AML-193 (cell line): ENCODE measurements at places on chromosomes 12 and 14.

- no peak for DNase-seq
Observed at GRCh38 chr14:105076805-105077648, 11.8 kb upstream of the GPR132 start.

GRCh38 chr14:41899416-41899815, 292.7 kb downstream of the LRFN5 start:
- DNase-seq, result no peak

DNA sequence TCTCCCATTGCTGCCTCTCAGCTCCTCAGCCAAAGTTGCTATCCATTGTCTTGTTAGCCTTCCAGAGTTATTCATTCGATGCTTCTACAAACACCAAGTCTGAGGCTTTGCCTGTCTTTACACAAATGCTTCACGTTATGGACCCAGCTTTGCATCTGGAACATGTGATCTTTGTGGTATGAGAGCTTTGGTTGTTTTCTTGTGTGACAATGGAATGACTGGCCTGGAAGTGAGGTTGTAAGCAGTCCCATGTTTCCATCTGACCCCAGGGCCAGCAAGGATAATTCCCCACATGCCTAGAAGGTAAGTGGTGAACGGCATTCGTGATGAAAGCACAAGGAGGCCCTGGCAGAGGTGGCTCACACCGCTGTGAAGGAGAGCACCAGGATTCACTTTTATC, 866.7 kb upstream of the TMEM132C start:
- no peak for DNase-seq

DNA sequence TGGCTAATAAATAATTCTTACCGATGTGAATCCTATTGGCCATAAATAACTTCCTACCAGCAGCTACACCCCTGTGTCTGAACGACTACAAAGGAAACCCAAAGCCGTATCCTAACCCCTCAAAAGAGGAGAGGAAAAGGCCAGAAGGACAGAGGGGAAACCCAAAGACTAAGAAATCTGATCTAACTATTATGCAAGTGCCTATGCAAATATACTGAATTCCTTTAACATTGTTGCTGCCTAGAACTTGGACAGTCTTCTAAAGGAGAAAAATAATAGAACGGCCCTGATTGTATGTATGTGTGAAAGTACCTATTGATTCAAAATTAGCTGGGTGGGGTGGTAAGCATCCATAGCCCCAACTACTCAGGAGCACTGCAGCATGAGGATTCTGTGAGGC, 997 bp downstream of the PLEKHG7 start:
- no peak for DNase-seq

- no peak for DNase-seq
Observed at GRCh38 chr12:22413592-22413991, 79.1 kb upstream of the ST8SIA1 start.

- no peak for DNase-seq
Observed at GRCh38 chr12:23576372-23576771, 373.1 kb downstream of the SOX5 start.

- DNase-seq, result no peak
Observed at GRCh38 chr12:72276181-72276805, 4.1 kb downstream of the TRHDE start.

- DNase-seq, result no peak
Observed at GRCh38 chr12:82504409-82504808, 146.1 kb downstream of the METTL25 start.

DNA sequence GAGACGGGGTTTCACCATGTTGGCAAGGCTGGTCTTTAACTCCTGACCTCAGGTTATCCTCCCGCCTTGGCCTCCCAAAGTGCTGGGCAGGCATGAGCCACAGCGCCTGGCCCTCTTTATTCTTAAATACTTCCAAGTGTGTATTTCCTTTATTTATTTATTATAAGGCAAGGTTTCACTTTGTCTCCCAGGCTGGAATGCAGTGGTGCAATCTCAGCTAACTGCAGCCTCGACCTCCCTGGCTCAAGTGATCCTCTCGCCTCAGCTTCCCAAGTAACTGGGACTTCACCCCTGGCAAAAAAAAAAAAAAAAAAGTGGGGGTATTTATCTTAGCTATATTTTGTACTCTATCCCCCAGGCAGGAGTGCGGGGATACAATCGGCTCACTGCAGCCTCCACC, 6.8 kb downstream of the FAM216A start:
- DNase-seq, result no peak

DNA sequence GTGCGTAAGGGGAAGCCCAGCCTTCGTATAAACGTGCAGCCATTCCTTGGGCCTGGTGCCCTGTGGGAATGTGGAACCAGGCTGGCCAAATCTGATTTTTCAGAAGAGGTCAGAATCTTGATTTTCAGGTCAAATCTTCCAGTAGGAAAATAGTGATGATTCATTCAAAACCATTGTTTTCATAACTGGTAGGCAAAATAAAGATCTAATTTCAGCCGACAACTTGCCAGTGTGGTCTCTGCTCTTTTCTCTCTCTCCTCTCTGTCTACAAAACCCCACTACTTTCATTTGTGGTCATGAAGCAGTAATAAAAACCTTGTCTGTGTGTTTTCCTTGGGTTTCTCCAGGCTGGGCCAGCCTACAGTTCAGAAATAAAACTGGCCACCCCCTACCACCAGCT, 135.1 kb downstream of the RBM19 start:
- DNase-seq, result no peak

- DNase-seq, result no peak
Observed at GRCh38 chr12:41521872-41522379, 333.8 kb downstream of the PDZRN4 start.
